ENCODE measurements at places on chromosomes 3 and 15. TPM values are rescaled to one million over a fixed set of nuclear protein-coding genes. Genes with fewer than 3 reads are reported as not detected.

The RAB7A gene
- 54.2 TPM for total RNA-seq

The GOLGA8S gene
- under 0.01 TPM for total RNA-seq

The FANCD2OS gene
- total RNA-seq, result not detected

The KIF7 gene
- total RNA-seq, result 11.4 TPM

The ACSBG1 gene
- total RNA-seq, result not detected

The POLR2H gene
- 59.6 TPM for total RNA-seq

The GP9 gene
- total RNA-seq, result not detected

The H1-8 gene
- total RNA-seq, result not detected

The XIRP1 gene
- total RNA-seq, result not detected

The LRRC3B gene
- not detected for total RNA-seq

All from fibroblast of lung (primary cell).